ENCODE measurements at places on chromosomes 6 and 20.

- H3K27me3 ChIP-seq, result no peaks in the 10 kb centered on the region
- H3K36me3 ChIP-seq, result no peaks in the 10 kb centered on the region
Observed at GRCh38 chr6:42368181-42368580, 83.5 kb downstream of the TRERF1 start.

DNA sequence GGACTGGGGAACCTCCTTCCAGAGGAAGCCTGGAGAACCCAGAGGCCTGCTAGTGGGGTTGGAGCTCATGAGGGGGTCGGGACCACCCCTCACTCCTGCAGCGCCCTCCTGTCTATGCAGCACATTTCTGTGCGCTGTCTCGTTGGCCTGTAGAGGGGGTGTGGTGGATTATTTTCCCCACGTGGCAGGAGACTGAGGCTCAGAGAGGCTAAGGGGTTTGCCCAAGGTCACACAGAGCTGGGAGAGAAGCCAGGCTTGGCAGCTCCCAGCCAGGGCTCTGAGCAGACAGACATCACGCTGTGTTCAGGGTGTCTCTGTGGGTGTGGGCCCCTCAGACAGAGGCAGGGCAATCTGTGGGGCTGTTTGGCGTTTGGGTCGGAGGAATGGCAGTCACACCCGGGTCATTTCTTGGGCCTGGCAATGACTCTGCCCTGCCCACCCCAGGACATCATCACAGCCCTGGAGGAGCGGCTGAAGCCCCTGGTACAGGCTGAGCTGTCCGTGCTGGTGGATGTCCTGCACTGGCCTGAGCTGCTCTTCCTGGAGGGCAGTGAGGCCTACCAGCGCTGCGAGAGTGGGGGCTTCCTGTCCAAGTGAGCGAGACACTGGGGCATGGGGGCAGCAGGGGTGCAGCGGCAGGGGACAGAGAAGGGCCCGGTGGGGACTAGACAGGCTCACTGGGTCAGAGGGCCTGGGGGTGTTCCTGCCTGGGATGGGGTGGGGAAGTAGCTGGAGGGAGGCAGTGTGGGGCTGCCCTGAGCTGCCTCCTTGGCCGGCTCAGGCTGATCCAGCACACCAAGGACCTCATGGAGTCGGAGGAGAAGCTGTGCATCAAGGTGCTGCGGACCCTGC lies 27.7 kb downstream of the UQCC2 start:
- H3K36me3 ChIP-seq, result peaks cover 98% of the 10 kb centered on the region
- H3K27ac ChIP-seq, result no peak overlapping the region

DNA sequence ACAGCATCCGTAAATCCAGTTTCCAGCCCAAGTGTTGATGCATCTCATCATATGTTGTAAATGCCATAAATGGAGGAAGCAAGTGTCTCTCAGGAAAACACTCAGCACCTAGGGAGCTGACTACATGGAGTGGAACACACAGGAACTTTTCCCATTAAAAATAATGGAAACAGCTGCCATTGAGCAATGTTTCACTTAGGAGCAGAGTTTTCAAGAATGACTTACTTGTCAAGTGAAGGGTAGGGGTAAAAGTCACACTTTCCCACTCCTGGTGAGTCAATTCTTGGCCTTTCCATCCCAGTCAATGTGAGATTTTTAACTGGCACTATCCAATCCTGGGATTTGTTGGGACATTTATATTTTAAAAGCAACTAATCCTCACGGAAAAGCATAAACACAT lies 119.4 kb upstream of the ASF1A start:
- no peak overlapping the region for H3K27ac ChIP-seq
- no peak for DNase-seq
- H3K4me1 ChIP-seq, result peaks cover 14% of the 10 kb centered on the region
- no peak overlapping the region for H3K4me3 ChIP-seq
- H3K27me3 ChIP-seq, result no peaks in the 10 kb centered on the region
- no peaks in the 10 kb centered on the region for H3K36me3 ChIP-seq

GRCh38 chr20:2469991-2470422 lies 582 bp downstream of the SNRPB start:
- H3K27me3 ChIP-seq, result no peaks in the 10 kb centered on the region
- H3K36me3 ChIP-seq, result peaks cover 27% of the 10 kb centered on the region
- peaks cover 21% of the 10 kb centered on the region for H3K4me1 ChIP-seq
- peak overlapping the region; percentile 78 for H3K4me3 ChIP-seq

DNA sequence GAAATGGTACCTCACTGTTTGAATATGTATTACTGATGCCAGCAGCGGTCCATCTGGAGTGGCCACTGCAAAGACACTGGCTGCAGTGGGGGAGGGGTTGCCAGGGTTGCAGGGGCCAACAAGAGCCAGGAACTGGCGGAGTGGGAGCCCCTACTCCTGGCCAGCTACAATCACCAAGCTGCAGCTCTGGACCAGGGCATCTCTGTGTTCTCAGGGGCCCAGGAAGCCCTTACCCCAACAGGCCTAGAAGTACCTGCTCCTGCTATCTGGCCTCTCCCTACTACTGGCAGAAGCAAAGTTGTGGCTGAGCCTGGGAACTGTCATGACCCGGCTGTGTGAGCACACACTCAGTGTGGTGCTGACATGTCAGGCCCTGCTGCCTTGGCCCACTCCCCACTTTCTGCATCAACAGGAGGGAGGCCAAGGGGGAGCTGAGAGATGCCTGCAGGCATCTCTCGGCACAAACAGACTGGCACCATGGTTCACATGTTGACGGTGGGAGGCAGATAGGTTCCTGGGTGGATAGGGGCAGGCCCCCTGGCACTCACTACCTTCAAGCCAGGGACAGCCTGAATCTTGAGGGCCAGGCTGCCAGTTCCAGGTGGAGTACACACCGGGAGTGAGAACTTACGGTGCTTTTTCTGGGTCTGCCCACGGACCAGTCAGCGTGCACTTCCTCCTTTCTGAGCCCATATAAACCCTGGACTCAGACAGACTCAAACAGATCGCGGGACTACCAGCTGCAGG lies 1188.0 kb downstream of the GRIK2 start:
- no peaks in the 10 kb centered on the region for H3K4me1 ChIP-seq
- no peak overlapping the region for H3K4me3 ChIP-seq
- H3K36me3 ChIP-seq, result no peaks in the 10 kb centered on the region

DNA sequence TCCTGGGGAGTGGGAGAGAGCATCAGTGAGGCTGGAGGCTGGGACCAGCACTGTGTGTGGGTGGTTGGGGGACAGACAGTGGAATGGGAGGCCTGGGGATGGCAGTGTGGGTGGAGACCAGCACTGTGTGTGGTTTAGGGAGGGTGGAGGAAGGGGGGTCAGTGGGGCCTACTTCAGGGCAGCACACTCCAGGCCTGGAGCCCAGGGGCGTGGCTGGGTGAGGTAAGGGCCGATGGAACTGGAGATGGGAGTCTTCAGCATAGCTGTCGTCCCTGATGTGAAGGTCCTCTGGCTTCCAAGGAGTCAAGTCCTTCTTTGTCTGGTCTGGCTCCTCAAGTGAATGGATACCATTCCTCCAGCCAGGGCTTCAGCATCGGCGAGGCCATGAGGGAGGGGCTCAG lies 18.6 kb downstream of the KCNK17 start:
- H3K27ac ChIP-seq, result no peak overlapping the region
- no peaks in the 10 kb centered on the region for H3K27me3 ChIP-seq
- H3K36me3 ChIP-seq, result no peaks in the 10 kb centered on the region
- no peaks in the 10 kb centered on the region for H3K4me1 ChIP-seq
- no peak overlapping the region for H3K4me3 ChIP-seq

DNA sequence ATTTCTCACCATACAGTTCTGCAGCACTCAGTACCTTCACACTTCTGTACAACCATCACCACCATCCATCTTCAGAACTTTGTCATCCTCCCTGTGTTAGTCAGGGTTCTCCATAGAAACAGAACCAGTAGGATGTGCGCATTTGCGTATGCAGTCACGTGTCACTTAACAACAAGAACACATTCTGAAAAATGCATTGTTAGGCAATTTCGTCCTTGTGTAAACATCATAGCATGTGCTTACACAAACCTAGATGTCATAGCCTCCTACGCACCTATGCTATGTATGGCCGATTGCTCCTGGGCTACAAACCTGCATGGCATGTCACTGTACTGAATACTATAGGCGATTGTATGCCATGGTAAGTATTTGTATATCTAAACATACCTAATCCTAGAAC lies 66.2 kb upstream of the PTPRT start:
- no peaks in the 10 kb centered on the region for H3K4me1 ChIP-seq
- no peaks in the 10 kb centered on the region for H3K27me3 ChIP-seq
- H3K4me3 ChIP-seq, result no peak overlapping the region

GRCh38 chr6:82906951-82907350 lies 158.7 kb downstream of the UBE3D start:
- no peaks in the 10 kb centered on the region for H3K27me3 ChIP-seq
- no peaks in the 10 kb centered on the region for H3K4me1 ChIP-seq
- no peak overlapping the region for H3K27ac ChIP-seq
- H3K36me3 ChIP-seq, result no peaks in the 10 kb centered on the region
- H3K4me3 ChIP-seq, result no peak overlapping the region
- no peak for DNase-seq

DNA sequence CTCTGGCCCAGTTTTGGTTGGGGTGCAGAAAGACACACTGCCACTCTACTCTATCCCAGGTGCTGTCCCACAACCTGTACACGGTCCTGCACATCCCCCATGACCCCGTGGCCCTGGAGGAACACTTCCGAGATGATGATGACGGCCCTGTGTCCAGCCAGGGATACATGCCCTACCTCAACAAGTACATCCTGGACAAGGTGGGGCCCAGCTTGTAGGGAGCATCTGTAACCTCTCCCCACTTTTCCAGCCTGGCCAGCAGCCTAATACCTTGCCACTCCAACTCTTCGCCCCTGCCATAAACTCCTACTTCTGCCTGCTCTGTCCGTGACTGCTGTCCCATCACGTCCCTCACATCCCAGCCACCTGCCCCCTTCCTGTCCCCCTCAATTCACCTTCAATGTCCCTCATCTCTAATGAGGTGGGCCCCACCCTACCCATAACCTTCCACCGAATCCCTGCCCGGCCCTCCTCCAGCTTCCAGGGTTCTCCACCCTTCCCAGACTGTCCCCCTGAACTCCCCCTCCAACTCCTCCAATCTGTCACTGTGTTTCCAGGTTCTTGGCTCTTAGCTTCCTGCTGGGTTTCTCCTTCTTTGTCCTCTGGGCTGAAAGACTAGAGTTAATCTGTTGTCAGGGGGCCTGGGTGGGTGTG lies 12.1 kb downstream of the DEF6 start:
- H3K27me3 ChIP-seq, result no peaks in the 10 kb centered on the region
- H3K27ac ChIP-seq, result no peak overlapping the region
- peaks cover 13% of the 10 kb centered on the region for H3K4me1 ChIP-seq
- DNase-seq, result no peak
- no peak overlapping the region for H3K4me3 ChIP-seq

GRCh38 chr20:46831633-46832011 lies 63.0 kb upstream of the EYA2 start:
- no peak overlapping the region for H3K4me3 ChIP-seq
- no peak for DNase-seq
- H3K27ac ChIP-seq, result no peak overlapping the region
- H3K4me1 ChIP-seq, result no peaks in the 10 kb centered on the region
- peaks cover 16% of the 10 kb centered on the region for H3K27me3 ChIP-seq

GRCh38 chr6:11473008-11473740 lies 64.4 kb upstream of the TMEM170B start:
- H3K36me3 ChIP-seq, result no peaks in the 10 kb centered on the region
- H3K4me3 ChIP-seq, result no peak overlapping the region
- DNase-seq, result no peak
- H3K27me3 ChIP-seq, result no peaks in the 10 kb centered on the region
- no peak overlapping the region for H3K27ac ChIP-seq

- H3K4me3 ChIP-seq, result peak overlapping the region; percentile 29
- H3K36me3 ChIP-seq, result no peaks in the 10 kb centered on the region
- H3K27me3 ChIP-seq, result no peaks in the 10 kb centered on the region
- no peaks in the 10 kb centered on the region for H3K4me1 ChIP-seq
- peak; percentile 64 for DNase-seq
Observed at GRCh38 chr6:140897804-140898573, 1234.7 kb upstream of the GJE1 start.

DNA sequence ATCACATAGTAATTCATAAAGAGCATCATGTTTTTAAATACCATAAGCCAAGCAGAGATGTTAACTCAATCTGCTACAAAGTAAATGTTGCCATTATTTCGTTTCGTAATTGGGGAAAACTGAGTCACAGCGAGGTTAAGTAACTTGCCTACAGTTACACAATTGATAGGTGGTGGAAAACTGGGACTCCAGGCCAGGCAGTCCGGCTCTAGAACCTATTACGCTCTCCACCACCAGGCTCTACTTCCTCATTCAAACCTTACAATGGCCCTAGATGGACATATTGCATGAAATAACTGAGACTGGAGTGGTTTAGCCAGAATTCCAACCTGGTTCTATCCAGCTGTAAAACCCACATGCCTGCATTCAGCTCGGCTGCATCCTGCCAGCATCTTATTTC lies 58.2 kb downstream of the LINC00237 start:
- no peak for DNase-seq
- H3K27ac ChIP-seq, result no peak overlapping the region
- no peaks in the 10 kb centered on the region for H3K4me1 ChIP-seq

DNA sequence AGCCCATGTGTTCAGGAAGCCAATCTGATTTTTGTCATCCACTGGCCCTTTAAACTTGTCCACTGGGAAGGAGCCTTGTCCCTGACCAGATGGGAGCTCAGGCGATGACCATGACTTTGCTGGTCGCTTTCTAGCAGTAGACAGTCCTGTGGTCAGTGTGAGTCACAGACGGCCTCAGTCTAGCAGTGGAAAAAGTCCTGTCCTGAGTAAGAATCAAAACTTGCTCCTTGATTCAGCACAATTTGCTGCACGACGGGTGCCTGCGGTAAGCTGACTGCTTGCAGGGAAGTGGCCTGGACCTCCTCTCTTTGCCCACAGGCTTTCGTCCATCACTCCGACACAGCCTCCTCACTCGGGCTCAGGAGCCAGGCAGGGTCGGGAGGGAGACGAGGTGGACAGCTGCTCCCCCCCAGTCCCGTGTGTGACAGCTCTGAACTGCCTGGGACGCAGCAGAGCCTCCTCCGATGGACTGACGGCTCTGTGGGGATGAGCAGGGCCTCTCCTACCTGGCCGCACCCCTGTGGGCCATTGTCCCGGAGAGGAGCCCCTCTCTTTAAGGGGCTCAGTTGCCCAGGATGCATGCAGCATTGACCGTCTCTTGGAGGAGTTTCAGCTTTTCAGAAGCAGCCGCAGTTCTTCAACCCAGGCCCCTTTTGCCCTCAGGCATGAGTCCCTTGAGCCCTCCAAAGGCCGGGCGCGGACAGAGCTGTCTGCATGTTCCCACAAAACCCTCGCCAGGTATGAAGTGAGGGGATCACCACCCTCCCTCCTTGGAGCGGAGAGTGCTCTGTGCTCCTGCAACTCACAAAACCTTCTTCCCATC lies 209.2 kb downstream of the ANKRD60 start:
- H3K4me1 ChIP-seq, result peaks cover 46% of the 10 kb centered on the region
- no peaks in the 10 kb centered on the region for H3K36me3 ChIP-seq
- no peak overlapping the region for H3K4me3 ChIP-seq
- no peaks in the 10 kb centered on the region for H3K27me3 ChIP-seq
- H3K27ac ChIP-seq, result peak overlapping the region; percentile 80

- H3K27me3 ChIP-seq, result no peaks in the 10 kb centered on the region
- no peaks in the 10 kb centered on the region for H3K36me3 ChIP-seq
- H3K4me3 ChIP-seq, result no peak overlapping the region
- H3K4me1 ChIP-seq, result no peaks in the 10 kb centered on the region
- H3K27ac ChIP-seq, result no peak overlapping the region
Observed at GRCh38 chr6:126367849-126368248, 27.9 kb downstream of the CENPW start.

Data from suprapubic skin (tissue), 4 donors.